ENCODE measurements at places on chromosomes 11 and 22.

- no peak for DNase-seq
Observed at GRCh38 chr11:63811522-63811921, 1.7 kb upstream of the SPINDOC start.

GRCh38 chr11:120137187-120137610 lies 714 bp downstream of the TRIM29 start:
- DNase-seq, result no peak

DNA sequence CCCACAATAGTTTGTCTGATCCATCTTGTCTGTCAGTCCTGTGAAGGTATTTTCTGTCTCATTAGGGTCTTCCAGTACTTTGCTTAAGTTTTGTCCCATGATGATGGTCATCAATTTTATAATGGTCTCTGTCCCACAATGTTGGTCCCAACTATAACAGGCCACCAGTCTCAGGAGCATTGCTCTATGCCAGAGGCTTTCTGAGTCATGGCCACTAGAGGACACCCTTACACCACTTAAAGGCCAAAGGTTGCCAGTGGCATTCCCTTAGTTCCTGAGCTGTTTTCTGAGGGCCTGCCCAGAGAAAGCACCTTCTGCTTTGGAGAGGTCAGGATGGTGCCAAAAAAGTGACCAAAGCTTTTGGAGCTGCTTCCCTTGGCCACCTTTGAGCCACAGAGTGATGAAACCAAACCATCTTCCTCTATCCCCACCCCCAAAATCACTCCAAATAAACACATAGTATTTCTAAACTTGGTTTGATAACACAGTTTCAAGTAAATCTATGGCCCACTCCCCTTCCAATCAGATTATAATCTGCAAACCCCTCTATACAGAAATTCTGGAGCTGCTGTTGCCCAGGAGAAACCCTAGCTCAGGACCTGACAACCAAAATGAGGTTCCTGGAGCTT lies 19.3 kb downstream of the EIF3F start:
- DNase-seq, result no peak

DNA sequence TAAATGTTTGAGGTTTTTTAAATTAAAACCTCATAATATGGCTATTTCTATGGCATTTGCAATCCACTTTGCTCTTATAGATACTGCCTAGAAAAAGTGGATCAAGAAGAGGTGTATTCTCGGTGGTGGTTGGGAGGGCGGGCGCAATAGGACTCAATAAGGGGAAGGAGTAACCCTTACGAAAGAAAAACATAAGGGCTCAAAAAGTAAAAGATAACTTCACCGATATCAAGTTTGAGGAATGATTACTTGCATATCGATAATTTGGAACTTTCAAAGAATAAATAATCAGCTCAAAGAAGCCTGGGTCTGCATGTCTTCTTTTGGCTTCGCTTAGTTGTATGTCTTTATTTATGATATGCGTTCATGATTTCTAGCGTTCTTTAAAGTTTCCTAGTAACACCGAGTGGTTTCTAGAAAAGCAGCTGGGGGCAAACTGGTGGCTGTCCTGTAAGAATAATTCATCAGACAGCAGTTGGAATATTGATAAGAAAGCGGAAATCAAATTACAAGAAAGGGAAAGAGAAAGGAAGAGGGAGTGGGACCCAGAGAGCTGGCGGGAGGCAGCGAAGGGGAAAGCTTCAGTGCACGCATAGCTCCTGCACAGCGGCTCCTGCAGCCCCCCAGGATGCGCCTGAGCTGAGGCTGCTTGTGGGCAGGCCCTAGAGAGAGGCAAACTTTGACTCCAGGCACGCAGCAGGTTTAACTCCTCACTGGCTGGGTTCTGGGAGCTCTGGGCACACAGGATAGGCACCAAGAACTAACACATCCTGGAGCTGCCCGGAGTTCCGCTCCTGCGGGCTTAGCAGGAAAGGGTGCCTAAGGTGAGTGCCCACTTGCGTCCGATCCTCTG lies 9.1 kb upstream of the FLI1 start:
- no peak for DNase-seq

GRCh38 chr11:88538098-88538497 lies 200.6 kb upstream of the CTSC start:
- DNase-seq, result no peak

DNA sequence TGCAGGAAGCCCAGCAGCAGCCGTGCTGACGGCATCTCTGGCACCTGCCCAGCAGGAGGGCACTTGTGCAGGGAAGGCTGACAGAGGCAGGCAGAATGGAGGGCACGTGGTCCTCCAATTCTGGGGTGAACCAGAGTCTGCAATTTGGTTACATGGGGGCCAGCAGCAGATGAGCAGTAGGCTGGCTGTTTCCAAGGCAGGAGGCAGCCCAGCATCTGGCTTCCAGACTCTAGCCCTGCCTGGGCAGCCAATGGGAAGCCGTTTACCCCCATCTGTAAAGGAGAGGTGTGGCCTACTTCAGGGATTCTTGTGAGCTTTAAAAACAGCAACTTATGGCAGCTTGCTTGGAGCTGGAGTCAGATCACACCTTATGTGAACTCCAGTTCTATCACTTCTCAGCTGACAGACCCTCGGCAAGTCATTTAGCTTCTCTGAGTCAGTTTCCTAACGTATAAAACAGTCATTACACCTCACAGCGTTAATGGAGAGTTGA lies 27.9 kb upstream of the RASL10A start:
- DNase-seq, result no peak

GRCh38 chr22:39973656-39974055 lies 13.5 kb downstream of the TMA7B start:
- DNase-seq, result no peak

- DNase-seq, result no peak
Observed at GRCh38 chr11:133385781-133386180, 146.5 kb downstream of the OPCML start.

- DNase-seq, result no peak
Observed at GRCh38 chr11:76747915-76748860, 35.0 kb upstream of the TSKU start.

- DNase-seq, result no peak
Observed at GRCh38 chr11:57501953-57502352, 13.5 kb downstream of the SLC43A1 start.

GRCh38 chr22:33018232-33018864 lies 39.8 kb downstream of the SYN3 start:
- peak; percentile 7 for DNase-seq

- DNase-seq, result no peak
Observed at GRCh38 chr22:26777156-26777801, 119.9 kb downstream of the MIAT start.

GRCh38 chr11:127058524-127058923 lies 58.0 kb upstream of the KIRREL3 start:
- no peak for DNase-seq

DNA sequence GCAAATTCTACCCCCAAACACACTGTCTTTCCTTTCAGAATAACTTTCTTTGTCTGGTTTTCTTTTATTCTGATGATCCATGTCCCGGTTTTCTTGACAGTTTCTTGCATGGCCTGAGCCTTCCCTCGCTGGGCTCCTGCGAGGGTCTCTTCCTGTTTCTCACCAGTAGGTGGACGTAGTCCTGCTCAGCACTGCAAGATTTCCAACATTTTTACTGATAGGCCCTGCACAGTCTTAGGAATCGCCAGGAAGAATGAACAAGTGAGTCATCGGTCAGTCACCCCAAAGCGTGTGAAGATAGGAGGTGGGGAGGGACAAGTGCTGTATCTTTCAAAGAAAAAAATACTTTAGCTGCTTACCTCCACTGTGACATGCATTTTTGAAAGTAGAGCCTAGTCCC lies 16.9 kb upstream of the KIRREL3 start:
- DNase-seq, result no peak

- DNase-seq, result no peak
Observed at GRCh38 chr11:73461964-73462363, 85.8 kb downstream of the RELT start.

DNA sequence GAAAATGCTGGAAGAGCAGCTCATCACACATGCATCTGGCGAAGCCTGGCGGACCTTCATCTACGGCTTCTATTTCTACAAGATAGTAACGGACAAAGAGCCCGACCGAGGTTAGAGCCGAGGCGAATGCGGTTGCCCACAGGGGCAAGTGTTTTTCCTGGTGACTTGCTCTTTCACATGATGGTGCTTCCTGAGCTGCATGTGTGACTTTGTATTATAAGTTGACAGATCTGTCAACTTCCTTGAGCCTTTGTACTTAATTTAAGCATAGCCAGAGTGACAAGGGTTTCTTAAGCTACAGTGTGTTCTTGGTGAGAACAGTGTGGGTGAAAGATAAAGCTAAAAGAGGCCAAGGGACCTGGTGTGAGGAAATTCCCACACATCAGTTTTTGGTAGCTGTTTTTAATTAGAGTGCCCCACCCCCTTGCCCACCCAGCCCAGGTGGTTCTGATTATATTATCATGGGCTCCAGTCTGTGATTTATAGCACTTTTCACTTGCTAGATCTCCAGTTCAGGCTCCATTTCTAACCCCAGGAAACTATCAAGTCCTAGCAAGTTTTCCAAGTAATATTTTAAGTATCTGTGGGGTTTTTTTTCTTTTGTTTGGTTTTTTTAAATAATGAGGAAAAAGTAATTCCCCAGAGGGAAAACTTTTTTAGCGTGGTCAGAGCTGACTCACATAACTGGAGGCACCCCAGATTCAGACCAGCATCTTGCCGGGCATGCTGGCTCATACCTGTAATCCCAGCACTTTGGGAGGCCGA lies 68.0 kb upstream of the YWHAH start:
- DNase-seq, result no peak

DNA sequence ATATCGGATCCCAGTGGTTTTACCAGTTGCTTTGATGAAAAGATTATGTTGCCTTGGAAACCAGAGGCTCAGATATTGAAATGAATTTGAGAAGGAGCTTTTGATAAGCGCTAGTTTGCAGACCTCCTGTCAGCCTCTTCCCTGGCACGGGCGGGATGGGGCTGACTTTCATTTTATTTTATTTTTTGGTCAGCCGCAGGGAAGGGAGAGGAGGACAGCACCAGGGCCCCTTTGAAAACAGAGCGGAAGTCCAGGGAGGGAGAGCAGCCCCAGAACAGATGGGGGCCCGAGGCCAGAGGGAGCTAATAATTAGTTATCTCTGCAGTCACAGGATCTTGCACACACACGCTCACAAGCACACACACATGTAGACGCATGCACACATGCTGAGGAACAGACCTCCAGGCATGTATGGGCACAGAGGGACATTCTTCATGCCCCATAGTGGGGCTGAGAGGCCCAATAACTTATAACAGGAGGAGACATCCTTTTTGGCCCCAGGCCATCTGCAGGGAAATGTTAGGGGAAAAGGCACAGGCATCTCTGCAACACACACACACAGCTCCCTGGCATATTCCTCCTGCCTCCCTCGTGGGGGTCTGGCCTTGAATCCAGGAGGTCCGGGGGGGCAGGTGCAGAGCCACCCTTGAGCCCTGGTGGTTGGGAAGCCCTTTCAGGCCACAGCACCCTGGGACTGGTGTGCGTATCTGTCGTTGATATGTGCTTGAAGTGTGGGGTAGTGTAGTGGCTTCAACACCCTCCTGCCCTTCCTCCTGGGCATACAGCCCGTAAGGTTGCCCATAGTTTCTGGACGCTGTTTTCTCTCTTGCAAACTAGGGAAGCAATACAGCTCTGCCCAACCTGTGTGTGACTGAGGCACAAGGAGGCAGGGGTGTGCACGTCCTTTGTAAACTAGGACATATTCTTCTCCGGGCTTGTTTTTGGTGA lies 117.3 kb downstream of the CEP164 start:
- no peak for DNase-seq

GRCh38 chr11:73667891-73668290 lies 21.5 kb downstream of the PLEKHB1 start:
- DNase-seq, result no peak

GRCh38 chr11:1178906-1179305 lies 21.2 kb downstream of the MUC5AC start:
- DNase-seq, result no peak

DNA sequence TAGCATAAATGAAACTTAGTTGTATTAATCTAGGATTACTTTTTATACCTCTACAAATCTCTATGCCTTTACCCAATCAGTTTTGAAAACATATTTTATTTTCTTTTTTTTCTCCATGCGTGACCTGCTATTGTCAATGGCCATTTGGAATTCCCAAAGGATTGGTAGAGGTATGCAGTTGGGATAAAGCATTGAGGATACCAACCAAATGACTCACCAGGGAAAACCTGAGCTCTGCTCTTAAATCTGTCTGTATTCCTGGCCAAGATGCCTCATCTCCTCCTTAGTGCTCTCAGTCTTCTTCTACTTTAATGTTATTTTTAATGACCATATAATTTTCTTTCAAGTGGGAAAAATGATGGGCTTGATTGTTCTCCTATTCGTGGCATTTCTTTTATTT lies 61.9 kb downstream of the EHF start:
- no peak for DNase-seq

GRCh38 chr22:42078469-42079318 lies 806 bp upstream of the SMDT1 start:
- no peak for DNase-seq

DNA sequence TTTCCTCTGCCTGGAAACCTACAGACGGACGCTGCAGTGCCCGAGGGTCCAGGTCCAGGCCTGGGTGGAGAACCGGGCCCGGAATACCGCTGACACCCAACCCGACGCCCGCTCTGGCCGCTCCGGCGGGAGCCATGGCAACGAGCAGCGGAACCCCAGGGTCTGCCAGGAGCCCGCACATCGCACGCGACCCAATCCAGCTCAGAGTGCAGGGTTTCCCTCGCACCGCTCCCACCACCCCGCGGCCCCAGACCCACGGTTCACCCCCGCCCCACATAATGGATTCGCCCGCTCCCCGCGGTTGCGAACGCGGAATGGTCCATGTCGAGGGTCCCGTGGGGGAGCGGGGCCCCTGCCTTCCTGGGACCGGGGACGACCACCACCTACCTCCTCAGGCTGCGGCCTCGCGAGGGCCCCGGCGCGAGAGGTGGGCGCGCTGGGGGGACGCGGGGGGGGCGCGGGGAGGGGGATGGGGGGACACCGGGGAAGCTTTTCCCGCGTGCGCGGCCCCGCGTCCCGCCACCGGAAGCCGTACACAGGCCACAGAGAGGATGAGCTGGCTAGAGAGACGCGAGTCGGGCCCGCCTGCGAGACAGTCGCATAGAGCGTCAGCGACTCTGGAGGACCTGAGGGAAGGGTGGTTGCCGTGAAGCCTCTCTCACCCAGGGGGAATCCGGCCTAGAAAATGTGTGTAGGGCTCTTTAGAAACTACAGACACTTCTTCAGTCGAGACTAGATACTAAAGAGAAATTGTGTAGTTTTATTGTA lies at the start of gene SSRP1:
Gene SSRP1 (minus strand): TSS at position 550 of the 768 bp plus-strand sequence. CDS start 771 bp downstream, outside the sequence.
- DNase-seq, result peak; percentile 82

GRCh38 chr22:36363349-36363981 lies 24.3 kb downstream of the MYH9 start:
- DNase-seq, result no peak

DNA sequence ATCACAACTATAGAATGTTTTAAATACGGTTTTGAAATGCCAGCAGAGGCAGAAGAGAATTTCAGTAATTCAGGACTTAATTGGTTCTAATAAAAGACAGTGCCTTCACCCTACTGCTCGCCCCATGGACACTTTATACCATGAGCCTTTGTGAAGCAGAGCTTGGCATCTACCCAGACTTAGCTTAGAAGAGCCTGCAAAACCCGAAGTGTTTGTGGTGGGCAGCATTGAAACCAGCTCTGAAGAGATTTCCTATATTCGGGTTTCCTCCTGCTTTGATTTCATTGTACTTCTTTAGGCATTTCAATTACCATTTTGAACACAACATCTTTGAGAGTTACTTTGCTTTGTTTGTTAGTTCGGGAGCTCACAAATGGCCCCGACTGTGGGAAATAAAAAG lies 185.1 kb upstream of the MTNR1B start:
- DNase-seq, result no peak

GRCh38 chr11:47506373-47506772 lies 46.6 kb downstream of the CELF1 start:
- no peak for DNase-seq
